ENCODE measurements at places on chromosomes 7 and 10. TPM values are rescaled to one million over a fixed set of nuclear protein-coding genes. Genes with fewer than 3 reads are reported as not detected.

DNA sequence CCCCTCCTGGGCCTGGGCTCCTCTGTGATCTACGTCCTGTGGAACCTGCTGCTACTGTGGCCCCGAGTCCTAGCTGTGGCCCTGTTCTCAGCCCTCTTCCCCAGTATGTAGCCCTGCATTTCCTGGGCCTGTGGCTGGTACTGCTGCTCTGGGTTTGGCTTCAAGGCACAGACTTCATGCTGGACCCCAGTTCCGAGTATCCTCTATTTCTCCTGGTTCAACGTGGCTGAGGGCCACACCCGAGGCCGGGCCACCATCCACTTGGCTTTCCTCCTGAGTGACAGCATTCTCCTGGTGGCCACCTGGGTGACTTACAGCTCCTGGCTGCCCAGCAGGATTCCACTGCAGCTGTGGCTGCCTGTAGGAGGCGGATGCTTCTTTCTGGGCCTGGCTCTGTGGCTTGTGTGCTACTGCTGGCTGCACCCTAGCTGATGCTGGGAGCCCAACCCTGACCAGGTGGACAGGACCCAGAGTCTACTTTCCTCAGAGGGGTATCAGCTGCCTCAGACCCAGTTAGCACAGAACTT lies 37.8 kb upstream of the MMD2 start:
- DNase-seq = no peak

GRCh38 chr10:118562851-118563250 lies 32.6 kb downstream of the PRLHR start:
- DNase-seq = no peak

GRCh38 chr10:91694170-91694794 lies 61.4 kb upstream of the PPP1R3C start:
- DNase-seq = no peak

The FFAR4 gene
- not detected for total RNA-seq

DNA sequence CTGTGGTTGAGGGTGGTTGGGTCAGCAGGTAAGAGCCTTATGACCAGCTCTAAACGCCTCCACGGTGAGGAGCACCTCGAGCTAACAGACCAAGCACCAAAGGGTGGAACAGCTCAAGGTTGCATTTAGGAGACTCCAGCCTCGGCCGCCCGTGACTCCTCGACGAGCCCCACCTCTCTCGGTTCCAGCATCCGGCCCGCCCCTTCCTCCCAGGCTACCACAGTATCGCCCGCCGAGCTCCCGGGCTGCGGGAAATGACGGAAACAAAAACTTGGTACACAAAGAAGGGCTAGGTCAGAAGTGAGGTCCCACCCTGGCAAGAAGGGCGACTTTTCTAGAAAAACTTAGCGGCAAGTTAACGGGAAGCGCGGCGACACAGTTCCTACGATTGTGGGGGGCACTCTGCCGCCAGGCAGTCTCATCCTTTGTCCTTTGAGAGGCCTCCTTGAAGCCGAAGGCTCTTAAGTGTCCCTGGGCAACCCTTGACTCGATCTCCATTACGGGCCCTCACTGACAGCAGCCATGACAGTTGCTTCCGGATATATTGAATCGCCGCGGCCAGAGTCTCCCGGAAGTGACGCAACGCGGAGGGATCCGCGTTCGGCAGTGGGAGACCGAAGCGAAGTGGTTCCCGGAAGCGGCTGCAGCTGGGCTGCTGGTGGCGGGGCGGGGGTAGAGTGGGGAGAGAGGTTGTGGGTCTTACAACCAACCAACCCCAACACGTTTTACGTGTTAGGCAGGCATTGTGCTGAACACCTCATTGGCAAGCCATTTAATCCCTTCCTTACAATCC lies 40.2 kb upstream of the ZNF518A start:
- peak; percentile 96 for DNase-seq

GRCh38 chr7:38561166-38561565 lies 70.0 kb downstream of the AMPH start:
- no peak for DNase-seq

DNA sequence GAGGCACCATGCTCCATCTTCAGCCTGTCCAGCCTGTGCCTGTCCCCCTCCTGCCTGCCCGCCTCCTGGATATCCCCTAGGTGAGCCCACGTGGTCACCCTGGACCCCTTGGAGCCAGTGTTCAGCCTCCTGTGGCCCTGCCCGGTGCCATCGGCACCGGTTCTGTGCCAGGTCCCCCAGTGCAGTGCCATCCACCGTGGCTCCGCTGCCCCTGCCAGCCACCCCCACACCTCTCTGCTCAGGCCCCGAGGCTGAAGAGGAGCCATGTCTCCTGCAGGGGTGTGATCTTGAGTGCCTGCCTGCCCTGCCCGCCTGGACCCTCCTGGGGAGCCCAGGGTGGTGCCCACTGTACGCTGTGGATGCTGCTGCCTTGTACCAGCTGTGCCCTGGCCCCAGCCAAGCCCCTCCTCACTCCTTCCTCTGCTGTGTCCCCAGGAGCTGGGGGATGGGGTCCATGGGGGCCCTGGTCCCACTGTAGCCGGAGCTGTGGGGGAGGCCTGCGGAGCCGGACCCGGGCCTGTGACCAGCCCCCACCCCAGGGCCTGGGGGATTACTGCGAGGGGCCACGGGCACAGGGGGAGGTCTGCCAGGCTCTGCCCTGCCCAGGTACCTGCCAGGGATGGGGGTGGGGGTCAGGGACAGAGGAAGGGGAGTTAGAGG lies 26.2 kb upstream of the ZNF862 start:
- no peak for DNase-seq

The PRRT4 gene
- total RNA-seq = 0.18 TPM

The GDF2 gene
- not detected for total RNA-seq

GRCh38 chr10:120433141-120433540 lies 23.9 kb upstream of the PLPP4 start:
- DNase-seq = no peak

The ERVW-1 gene
- total RNA-seq = not detected

The MRPS33 gene
- 51.6 TPM for total RNA-seq

The SCART1 gene
- 4.8 TPM for total RNA-seq

DNA sequence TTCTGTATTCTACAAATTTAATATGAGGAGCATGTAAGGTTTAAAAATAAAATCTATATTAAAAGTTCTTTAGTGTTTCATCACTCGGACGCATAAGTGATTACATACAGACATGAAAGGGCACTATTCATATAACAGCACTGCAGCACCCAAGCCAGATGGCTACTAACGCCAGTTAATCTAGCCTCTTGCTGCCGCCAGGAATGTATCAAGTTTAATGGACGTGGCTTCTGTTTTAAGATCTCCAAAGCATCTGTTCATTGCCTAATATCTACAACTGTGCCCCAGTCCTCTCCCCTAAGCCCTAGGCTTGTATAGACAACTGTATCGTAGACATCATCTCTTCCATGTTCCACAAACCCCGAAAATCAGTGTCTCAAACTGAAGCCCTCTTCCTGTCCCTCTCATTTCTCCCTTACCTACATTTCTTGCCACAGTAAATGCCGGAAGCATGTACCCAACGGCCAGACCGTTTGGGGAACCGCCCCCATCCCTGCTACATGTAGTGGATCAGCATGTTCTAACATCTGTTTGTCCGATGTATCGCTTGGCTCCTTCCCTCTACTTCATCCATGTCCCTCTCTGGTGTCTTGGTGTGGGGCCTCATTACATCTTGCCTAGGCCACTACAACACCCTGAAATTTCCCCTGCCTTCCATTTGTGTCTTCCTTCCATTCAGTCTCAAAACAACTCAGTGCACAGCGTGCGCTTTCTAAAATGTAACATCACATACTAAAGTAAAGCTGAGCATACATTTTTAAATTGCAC lies 147.5 kb upstream of the RSU1 start:
- no peak for DNase-seq

The CUZD1 gene
- total RNA-seq = 2.8 TPM

- DNase-seq = no peak
Measured at GRCh38 chr7:28688174-28688573, 270.0 kb downstream of the TRIL start.

The EBF3 gene
- not detected for total RNA-seq

- DNase-seq = no peak
Measured at GRCh38 chr10:113004069-113004618, 54.1 kb downstream of the TCF7L2 start.

The REEP3 gene
- total RNA-seq = 27.2 TPM

- DNase-seq = no peak
Measured at GRCh38 chr7:136359333-136359903, 382.3 kb upstream of the MTPN start.

The ZNF727 gene
- not detected for total RNA-seq

GRCh38 chr7:151736403-151736909 lies 140.5 kb downstream of the PRKAG2 start:
- no peak for DNase-seq

Measured in activated CD8-positive, alpha-beta memory T cell treated with anti-CD3 and anti-CD28 coated beads, Interleukin-2, amount 10 ng/mL, durations not matched to agents 7 days and 5 days (primary cell).